ENCODE measurements at places on chromosomes 13 and 19. TPM values are rescaled to one million over a fixed set of nuclear protein-coding genes. Genes with fewer than 3 reads are reported as not detected.

Gene DMPK
- 42.0 TPM for total RNA-seq

Gene OXGR1
- total RNA-seq: not detected

Gene CERS1
- 5.6 TPM for total RNA-seq

Gene LINGO3
- total RNA-seq: not detected

Gene GCDH
- 9.3 TPM for total RNA-seq

Data from A549 treated with Hydrocortisone at 1 μM for 4 hours (cell line).